ENCODE measurements at places on chromosomes 4 and X. TPM values are rescaled to one million over a fixed set of nuclear protein-coding genes. Genes with fewer than 3 reads are reported as not detected.

The PABPC1L2B gene
- total RNA-seq: not detected

The SMIM31 gene
- total RNA-seq: 0.05 TPM

The AWAT2 gene
- not detected for total RNA-seq

The GATA1 gene
- total RNA-seq: not detected

The SLC6A8 gene
- total RNA-seq: 13.2 TPM

The CT45A3 gene
- total RNA-seq: 0.29 TPM

The TRMT10A gene
- total RNA-seq: 3.4 TPM

The MAGED4 gene
- 8.0 TPM for total RNA-seq

The MAGEC2 gene
- not detected for total RNA-seq

The HSD17B13 gene
- 0.03 TPM for total RNA-seq

The MPC1L gene
- not detected for total RNA-seq

The SSX3 gene
- not detected for total RNA-seq

The SRPX gene
- 9.7 TPM for total RNA-seq

The UGT2B17 gene
- not detected for total RNA-seq

The SLIT2 gene
- not detected for total RNA-seq

Measured in A549 treated with AZD2906 at 1 μM for 4 hours (cell line).